ENCODE measurements at places on chromosomes 12 and 14.

GRCh38 chr12:15811214-15812127, 22.3 kb upstream of the EPS8 start:
- DNase-seq = no peak

- DNase-seq = peak; percentile 36
These were observed at the start of gene TTC9 for GRCh38 chr14:70641548-70642302. Gene TTC9, plus strand, starts transcription at chr14:70641916. Its CDS starts 214 bp downstream, at chr14:70642130.

- DNase-seq = no peak
These were observed 51.2 kb downstream of the SVOP start for GRCh38 chr12:108969622-108970021.

DNA sequence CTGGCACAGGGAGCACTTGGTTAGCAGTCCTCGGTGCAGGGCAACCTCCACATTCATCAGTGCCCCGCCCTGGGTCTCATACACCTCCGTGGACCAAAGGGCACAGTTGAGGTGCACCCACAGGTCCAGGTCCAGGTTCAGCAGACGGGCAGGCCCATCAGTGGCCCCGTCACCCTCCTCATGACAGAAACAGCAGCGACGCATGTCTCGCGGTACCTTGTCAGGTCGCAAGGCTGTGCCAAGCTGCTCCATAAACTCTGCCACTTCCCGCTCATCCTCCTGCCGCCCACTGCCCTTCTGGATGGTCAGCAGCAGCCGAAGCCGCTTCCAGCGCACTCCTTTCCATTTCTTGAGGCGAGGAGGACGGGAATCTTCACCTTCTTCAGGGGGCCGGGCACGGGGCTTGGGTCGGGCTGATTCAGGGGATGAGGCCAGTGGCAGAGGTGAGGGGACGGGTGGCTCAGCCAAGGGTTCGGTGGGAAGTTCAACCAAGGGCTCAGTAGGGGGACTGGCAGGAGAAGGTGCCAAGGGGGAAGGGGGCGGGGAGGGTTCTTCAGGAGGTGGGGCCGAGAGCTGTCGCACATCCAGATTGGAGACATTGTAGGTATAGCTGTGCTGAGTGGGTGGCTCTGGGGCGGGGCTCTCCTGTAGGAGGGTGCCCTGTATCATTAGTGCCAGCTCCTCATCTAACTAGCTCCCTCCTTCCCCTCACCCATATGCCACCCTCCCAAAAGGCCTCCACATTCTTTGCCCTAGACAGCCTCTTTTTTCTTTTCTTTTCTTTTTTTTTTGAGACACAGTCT, 8.3 kb upstream of the PRKAG1 start:
- no peak for DNase-seq

GRCh38 chr14:95761436-95761835, 47.5 kb upstream of the TCL1A start:
- DNase-seq = no peak

DNA sequence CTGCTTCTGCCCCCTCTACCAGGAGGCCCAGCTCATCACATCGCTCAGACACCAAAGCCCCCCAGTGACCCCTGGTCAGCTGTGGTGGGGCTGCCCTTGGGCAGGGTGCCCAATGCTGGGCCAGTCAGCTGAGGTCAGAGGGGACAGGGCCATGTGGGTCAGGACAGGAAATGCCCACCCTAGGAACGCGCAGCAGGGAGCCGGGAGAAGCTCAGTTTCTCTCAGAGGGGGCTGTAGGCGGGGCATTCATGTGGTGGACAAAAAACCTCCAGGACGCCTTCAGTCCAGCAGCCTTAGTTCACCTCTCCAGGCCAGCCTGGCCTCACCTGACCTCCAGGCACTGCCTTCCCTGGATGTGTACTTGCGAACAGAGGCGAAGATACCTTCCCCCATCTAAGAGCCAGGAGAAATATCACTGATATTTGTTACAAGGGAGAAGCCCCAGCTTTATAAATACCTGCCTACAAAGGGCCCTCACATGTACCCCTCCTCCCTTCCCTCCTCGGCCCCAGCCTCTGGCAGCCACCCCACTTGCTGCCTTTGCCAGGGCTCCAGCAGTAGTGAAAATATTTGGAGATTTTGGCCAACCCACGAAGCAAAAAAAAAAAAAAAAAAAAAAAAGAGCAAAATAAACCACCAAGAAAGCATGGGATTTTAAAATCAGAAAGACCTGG, 41.9 kb upstream of the PLEKHG6 start:
- DNase-seq = no peak

- no peak for DNase-seq
These were observed 51.3 kb downstream of the JAG2 start for GRCh38 chr14:105117257-105117646.

DNA sequence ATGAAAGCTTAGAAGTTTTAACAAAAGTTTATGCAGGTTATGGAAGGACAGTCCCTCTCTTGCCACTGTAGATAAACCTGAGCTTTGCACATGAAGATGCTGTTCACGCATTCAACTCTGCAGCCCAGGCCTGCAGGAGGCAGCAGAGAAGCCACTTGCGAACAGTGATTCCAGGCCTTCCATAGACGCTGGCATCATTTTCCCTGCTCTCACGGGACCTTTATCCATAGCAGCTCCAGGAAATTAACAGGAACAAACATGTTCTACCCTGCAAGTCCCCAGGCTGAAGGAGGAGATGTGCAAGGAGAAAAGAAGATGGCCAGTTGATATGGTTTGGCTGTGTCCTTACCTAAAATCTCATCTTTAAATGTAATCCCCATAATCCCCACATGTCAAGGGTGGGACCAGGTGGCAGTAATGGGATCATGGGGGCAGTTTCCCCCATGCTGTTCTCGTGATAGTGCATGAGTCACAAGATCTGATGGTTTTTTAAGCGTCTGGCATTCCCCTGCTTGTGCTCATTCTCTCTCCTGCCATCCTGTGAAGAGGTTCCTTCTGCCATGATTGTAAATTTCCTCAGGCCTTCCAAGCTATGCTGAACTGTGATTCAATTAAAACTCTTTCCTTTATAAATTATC, 2.0 kb downstream of the ERP27 start:
- DNase-seq = no peak

GRCh38 chr12:113688313-113688712, 216.6 kb upstream of the LHX5 start:
- DNase-seq = no peak

DNA sequence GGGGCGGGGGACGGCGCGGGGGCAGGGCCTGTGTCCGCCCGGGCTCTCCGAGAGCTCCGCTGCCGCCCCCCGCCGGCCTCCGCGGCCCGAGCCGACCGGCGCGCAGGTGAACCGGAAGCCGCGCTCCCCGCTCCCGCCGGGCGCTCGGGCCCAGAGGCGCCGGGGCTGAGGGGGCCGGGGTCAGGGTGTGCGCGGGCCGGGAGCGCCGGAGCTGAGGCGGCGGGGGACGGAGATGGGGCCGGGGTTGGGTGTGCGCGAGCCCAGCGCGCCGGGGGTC, 431 bp downstream of the HIP1R start:
- DNase-seq = no peak

DNA sequence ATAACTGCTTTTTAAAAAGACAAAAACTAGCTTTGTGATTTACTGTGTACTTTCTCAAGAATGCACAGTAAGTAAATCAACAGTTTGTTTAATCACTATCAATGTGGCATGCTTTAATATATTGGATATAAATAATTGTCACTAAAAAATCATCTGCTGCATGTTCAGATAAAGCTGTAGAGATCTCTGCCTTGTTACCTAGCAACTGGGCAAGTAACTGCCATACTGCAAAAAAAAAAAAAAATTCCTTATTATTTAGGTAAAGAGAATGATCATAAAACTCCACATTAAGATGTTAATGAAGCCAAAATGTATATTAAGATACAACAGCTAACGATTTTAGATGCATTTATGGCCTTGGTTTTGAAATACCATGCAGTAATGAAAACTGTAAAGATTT, 237.4 kb downstream of the APAF1 start:
- DNase-seq = no peak

GRCh38 chr14:100872259-100873095, 31.0 kb downstream of the RTL1 start:
- no peak for DNase-seq

DNA sequence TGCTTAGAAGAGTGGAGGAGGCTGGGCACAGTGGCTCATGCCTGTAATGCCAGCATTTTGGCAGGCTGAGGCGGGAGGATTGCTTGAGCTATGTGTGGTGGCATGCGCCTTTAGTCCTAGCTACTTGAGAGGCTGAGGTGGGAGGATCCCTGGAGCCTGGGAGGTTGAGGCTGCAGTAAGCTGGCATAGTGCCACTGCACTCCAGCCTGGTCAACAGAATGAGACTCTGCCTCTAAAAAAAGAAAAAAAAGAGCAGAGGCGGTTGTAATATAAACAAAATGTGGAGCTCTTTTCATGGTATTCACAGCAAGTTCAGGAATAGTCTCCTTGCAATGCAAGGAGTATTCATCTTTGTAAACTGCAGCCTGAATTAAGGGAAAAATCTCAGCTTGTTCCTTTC, 27.2 kb downstream of the ARID2 start:
- no peak for DNase-seq

DNA sequence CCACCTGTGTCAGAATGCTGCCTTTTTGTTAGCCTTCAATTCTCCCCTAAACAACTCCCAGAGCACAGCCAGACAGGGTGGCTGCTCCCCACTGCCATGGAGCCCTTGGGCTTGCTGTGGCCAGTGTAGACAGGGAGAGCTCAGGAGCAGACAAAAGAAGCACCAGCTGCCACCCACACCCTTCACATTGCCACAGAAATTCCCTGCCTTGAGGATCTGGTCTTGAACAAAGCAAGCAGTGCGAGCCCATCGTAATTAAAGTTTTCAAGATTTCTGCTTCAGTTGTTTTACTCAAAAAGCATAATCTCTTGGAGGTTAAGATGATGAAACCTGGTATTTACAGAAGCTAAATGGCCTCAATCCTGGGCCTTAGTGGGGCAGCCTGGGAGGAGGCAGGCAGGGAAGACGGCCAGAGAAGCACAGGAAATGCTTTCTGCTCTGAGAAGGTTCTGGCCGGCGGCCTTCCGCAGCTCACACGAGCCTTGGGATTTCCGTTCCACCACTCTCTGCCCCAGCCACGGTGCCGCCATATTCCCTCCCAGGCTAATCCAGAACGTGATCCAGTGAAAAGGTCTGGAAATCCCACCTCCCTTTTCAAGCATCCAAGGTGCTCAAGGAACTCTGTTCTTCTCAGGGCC, 535.2 kb downstream of the BCL11B start:
- no peak for DNase-seq

DNA sequence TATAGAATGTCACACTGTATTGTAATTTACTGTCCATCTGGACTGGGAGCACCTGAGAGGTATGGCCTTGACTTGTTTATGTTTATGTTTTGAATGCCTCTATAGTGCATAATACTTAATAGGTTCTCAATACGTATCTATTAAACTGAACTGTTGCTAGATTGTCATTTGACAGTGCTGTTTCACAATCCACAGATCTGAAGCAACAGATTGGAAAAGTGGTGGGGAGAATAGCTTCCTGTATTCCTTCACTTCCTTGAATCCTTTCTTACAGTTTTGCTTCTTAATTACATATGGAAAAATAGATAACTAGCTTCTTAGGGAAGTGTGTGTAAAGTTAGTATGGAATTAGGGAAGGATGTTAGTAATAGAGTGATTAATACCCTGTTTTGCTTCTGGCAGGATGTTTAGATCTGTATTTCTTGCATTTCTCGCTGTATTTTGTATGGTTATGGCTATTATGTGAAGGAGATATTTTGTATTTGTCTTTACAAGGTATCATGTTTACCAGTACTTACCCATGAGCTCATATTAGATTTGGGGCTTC, 4.5 kb downstream of the CNOT2 start:
- DNase-seq = no peak

- DNase-seq = no peak
These were observed 1.6 kb upstream of the LTBR start for GRCh38 chr12:6382371-6382770.

DNA sequence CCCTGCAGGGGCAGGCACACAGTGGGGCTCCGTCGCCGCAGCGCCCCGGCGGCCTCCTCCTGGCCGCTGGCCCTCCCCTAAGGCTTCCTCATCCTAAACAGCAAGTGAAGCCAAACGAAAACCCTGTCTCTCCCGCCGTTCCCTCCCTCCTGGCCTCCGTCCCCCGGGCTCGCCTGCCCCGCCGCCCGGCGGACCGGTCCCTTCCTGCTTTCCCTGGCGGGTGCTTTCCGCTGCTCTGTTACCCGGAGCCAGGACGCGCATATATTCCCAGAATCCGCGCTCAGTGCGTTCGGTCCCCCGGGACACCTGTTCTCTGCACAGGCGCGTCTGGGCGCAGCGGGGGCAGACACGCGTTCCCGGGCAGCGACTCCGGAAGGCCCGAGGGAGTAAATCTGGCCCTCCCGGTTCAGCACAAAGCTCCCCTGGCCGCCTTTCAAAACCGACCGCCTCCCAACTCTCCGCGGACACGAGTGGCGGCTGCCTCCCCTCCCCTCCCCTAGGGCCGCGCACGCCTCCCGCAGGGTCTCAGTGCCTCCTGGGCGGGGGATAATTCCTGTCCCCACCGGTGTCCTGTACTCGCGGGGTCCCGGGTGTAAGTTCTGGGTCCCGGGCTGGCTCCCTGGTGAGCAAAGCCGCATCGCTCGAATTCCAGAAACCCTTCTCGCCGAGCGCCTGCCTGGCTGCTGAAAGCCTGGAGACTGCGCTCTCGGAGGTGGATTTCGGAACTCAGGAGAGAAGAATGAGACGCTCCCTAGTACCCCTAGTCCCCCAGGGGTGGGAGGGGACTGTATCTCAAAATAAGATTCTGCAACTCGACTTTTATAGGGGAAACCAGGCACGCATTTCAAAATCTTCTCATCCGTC, 21.4 kb upstream of the CEP170B start:
- DNase-seq = no peak

DNA sequence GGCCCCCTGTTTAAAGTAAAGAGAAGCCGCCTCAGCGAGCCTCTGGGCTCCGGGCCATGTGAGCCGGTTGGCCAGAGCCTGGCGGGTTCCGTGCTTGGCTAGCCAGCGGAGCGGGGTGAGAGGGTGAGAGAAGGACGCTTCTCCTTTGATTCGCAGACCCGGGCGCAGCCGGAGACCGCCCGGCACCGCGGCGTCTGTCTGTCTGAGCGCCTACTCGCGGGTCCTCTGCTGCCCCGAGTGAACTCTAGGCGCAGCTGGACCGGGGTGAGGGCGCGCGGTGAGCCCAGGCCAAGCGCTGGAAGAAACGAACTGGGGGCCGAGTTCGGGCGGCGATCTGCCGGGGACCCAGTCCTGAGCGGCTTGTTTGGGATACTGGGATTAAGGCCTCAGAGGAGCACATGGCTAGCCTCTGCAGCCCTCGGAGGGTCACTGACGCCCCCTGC, 41.4 kb upstream of the TBX5 start:
- DNase-seq = no peak

DNA sequence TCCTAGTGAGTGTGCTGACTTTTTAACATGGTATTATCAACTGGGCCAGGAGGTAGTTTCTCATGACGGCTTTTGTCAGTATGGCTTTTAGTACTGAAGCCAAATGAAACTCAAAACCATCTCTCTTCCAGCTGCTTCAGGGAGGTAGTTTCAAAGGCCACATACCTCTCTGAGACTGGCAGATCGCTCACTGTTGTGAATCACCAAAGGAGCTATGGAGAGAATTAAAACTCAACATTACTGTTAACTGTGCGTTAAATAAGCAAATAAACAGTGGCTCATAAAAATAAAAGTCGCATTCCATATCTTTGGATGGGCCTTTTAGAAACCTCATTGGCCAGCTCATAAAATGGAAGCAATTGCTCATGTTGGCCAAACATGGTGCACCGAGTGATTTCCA, 141.1 kb downstream of the HMGA2 start:
- no peak for DNase-seq

GRCh38 chr12:100823963-100824362, 29.4 kb downstream of the ANO4 start:
- no peak for DNase-seq
